Activated B cell treated with CpG ODN at 0.5 μM for 24 hours (primary cell): ENCODE measurements at places on chromosomes 16 and 17. TPM values are rescaled to one million over a fixed set of nuclear protein-coding genes. Genes with fewer than 3 reads are reported as not detected.

- DNase-seq = no peak
Observed at GRCh38 chr16:80618862-80619648, 78.3 kb downstream of the DYNLRB2 start.

- no peak for DNase-seq
Observed at GRCh38 chr17:72233986-72234385, 113.2 kb downstream of the SOX9 start.

The CDC27 gene
- total RNA-seq = 72.5 and 76.5 TPM in 2 replicates

DNA sequence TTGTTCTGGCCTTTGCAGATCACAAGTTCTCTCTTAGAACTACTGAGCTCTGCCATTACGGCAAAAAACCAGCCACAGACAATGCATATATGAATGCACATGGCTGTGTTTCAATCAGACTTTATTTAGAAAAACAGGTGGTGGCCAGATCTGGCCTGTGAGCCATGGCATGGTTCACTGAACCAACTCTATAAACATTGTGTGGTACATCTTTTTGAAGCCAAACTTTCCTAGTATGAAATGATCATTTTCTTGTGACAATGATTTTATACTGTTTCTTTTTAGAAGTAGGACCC, 65.9 kb upstream of the AMZ2 start:
- no peak for DNase-seq

DNA sequence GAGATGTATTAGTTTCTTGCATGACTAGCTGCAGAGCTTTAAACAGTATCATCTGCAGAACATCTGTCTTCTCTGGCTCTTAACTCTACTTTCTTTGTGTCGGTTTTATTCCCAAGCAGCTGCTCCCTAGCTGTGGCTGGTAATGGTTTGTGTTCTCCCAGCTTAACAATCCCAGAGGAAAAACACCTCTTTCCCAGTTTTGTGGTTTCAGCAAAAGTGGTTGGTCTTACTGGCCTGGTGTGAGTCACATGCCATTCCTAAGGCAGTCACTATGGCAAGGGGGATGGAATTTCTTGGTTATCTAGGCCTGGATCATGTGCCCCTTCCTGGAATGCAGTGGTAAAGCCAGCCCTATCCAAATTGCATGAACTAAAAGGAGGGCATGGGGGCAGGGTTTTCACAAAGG, 27.5 kb downstream of the OMG start:
- DNase-seq = no peak

The CD7 gene
- total RNA-seq = 0.32 and 0.42 TPM in 2 replicates

GRCh38 chr16:84911486-84912216, 91.9 kb downstream of the CRISPLD2 start:
- no peak for DNase-seq

The SULT1A2 gene
- total RNA-seq = 0.24 TPM in 1 of 2 replicates, not detected in the other

The SCGB1C2 gene
- not detected in 2 replicates for total RNA-seq

- DNase-seq = no peak
Observed at GRCh38 chr16:83945587-83945986, 7.5 kb upstream of the OSGIN1 start.

The CDH15 gene
- total RNA-seq = not detected in 2 replicates

DNA sequence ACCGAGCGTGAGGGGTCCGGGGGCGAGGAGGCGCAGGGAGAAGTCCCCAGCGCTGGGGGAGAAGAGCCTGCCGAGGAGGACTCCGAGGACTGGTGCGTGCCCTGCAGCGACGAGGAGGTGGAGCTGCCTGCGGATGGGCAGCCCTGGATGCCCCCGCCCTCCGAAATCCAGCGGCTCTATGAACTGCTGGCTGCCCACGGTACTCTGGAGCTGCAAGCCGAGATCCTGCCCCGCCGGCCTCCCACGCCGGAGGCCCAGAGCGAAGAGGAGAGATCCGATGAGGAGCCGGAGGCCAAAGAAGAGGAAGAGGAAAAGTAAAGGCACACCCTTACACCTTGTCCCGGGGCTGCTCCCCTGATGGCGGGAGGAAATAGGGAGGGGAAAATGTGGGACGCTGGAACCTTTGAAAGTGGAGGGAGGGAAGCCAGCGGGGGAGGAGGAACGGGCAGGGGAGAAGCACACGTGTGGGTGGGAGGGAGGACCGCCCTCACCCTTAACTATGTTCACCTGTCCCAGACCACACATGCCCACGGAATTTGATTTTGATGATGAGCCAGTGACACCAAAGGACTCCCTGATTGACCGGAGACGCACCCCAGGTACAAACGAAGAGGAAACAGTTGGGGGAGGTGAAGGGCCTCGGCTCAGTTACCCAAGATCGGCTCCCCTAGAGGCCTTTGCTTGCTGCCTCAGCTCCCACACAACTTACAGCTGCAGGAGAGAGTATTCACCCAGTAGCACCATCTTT, 916 bp downstream of the PAGR1 start:
- no peak for DNase-seq

DNA sequence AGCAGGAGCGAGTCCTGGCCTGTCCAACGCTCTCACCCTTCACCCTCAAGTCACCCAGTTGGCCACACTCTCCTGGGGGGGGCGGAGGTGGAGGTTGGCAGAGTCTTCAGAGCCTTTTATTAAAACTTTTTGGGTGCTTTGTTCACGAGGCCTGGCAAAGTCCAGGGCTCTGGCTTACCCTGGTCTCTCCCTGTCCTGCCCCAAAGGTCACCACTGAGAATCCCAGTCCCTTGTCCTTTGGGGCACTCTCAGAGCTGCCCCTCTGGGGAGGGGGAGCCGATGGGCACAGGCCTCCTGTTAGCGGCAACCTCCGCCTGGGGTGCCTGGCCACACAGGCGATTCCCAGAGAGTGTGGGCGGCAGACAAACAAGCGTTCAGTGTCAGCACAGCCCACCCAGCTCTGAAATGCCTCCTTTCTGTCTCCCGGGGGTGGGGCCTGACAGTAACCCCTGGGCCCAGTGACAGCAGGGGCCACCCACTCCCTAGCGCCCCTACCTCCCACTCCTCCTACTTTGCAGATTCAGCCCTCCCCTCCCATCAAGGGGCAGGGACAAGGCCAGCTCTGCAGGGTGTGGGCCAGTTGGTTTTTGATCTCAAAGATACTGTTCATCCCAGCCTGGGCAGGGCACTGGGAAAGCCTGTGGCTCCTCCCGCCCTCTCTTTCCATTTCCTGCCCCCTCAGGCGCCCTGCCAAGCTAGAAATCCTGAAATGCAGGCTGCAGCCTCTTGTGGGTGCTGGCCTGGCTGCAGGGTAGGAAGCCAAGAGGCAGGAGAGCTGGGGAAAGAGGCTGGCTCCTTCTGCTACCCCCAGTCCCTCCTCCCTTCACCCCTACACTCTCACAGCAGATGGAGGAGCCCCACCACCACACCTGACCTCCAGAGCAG, 36.6 kb upstream of the EMP2 start:
- no peak for DNase-seq

DNA sequence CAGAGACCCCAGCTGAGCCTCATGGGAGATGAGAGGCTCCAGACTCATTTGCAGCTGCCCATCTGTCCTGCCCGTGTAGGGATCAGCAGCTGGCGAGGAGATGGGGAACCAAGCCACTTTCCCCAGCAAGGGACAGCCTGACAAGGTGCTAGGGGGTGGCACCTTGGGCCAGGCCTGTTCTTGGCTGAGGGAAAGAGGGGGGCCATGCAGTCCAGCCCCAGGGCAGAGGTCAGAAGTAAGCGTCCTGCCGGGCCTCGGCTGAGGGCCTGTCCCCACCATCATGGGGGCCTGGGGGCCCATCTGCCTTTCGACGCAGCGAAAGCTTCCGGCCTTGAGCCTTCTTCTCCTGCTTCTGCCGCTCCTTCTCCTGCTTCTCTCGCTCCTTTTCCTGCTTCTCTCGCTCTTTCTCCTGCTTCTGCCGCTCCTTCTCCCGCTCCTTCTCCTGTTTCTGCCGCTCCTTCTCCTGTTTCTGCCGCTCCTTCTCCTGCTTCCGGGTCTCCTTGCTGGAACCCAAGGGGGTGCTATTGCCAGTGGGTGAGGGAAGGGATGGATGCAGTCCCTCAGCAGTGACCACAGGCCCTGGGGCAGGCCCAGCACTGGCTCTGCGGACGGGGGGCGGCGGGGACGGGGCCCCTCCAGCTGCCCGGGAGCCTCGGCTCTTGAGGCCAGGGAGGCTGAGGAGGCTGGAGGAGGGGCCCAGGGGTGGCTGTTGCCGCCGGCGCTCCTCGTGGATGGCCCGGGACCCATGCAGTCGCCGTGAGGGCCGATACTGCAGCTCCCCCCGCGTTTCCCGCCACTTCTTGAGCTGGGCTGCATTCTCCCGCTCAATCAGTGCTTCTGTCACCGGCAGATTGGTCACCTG, 2.8 kb upstream of the CD2BP2 start:
- no peak for DNase-seq

- DNase-seq = no peak
Observed at GRCh38 chr17:60554377-60554788, 28.3 kb upstream of the APPBP2 start.

- DNase-seq = no peak
Observed at GRCh38 chr16:70576431-70577255, 53.0 kb downstream of the SF3B3 start.

DNA sequence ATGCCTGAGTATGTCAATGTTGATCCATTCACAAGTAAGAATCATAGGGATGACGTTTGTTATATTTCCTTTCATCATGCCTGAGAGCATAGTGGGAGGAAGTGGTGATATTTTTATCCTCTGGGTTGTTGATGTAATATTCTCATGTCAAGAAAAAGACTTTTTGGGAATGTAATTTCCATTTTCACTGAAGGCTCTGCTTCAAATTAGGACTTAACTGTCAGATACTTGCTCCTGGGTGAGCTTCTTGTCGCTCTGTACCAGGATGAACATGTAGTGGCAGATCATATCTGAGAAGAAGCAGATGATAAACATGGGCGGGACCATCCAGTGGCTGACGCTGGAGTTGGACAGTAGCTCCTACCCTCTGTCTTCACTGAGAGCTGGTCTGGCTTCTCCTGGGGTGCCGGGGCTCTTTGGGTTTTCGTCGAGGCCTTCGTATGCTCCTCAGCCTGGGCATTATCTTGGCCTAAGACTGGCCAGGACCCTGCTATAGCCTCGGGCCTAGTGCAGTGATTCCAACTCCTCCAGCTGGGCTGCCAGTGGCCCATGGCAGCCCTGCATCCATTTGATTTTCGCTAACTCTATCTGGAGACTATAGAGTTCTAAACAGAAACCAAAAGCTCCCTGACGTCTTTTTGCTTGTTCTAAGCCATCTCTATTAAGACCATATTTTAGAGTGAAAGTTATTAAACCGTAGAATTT, 19.7 kb downstream of the CYB5B start:
- no peak for DNase-seq

- no peak for DNase-seq
Observed at GRCh38 chr16:79562166-79562823, 38.2 kb downstream of the MAF start.

The SBK1 gene
- total RNA-seq = 0.39 and 0.58 TPM in 2 replicates

DNA sequence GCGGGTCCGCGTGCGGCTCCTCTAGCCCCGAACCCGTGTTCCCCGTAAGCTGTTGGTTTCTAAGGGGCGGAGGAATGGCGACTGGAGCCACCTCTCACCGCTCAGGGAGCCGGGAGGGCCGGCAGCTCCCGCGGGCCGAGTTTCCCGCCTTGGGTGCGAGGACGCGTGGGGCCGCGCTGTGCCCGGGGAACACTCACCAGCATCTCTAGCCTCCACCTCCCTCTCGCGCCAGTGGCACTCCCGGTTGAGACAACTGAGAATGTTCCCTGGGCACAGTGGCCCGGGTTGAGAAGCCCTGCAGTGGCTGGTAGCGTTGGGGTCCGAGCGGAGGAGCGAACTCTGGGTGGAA, 560 bp downstream of the TELO2 start:
- no peak for DNase-seq
